ENCODE measurements at places on chromosomes 2 and 18.

- no peak for DNase-seq
These were observed 865 bp downstream of the GALR1 start for GRCh38 chr18:77250501-77250925.

DNA sequence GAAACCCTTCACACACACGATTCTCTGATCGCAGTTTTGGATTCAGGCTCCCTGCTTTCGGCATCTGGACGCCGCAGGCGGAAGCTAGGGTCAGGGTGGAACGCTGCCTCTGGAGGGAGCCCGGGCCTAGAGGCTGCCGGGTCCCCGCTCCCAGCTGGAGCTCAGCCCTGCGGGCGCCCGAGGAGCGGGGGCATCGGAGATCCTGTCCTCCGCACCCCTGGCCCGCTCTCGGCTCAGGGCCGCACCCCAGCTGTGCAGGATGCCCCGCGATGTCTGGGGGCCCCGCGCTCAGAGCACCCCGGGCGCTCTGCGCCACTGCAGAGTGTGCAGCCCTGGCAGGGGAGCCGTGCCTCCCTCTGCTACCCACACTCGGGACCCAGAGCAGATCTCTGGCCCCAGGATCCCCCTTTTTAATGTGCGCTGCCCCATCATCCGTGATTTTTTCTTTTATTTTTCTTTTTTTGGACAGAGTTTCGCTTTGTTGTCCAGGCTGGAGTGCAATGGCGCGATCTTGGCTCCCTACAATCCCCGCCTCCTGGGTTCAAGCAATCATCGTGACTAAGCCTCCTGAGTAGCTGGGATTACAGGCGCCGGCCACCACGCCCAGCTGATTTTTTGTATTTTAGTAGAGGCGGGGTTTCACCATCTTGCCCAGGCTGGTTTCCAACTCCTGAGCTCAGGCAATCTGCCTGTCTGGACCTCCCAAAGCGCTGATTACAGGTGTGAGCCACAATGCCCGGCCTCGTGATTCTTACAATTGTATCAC is 54.8 kb upstream of the TUBA3E start:
- peak; percentile 10 for DNase-seq

GRCh38 chr2:236261452-236261851 is 2.8 kb downstream of the ASB18 start:
- DNase-seq = peak; percentile 24

DNA sequence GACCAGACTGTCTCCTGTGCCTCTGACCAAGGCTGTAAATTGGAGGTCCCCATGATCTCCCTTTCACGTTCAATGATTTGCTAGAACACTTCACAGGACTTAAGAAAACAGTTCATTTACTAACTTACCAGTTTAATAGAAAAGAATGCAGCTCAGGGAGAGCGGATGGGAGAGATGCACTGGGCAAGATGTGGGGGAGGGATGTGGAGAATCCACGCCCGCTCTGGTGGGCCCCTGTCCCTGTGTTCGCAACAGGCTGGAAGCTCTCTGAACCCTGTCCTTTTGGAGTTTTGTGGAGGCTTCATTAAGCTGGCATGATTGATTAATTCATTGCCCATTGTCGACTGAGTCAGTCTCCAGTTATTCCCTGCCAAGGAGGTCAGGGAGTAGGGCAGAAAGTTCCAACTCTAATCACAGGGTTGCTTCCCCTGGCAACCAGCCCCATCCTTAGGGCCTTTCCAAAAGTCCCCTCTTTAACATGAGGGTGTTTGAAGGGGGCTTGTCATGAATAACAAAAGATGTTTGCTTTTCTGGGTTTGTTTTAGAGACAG is 257.1 kb downstream of the ACKR3 start:
- DNase-seq = no peak

GRCh38 chr2:96265840-96266679 is at the start of the genes CIAO1 and TMEM127:
Gene CIAO1 (plus strand): TSS chr2:96266225. CDS start chr2:96266351, 126 bp downstream.
Gene TMEM127 (minus strand): TSS chr2:96265997. CDS start chr2:96265381, 616 bp downstream.
- DNase-seq = peak; percentile 98

GRCh38 chr2:25505622-25506021 is 163.9 kb upstream of the DNMT3A start:
- no peak for DNase-seq

- no peak for DNase-seq
These were observed 136.5 kb upstream of the SERPINE2 start for GRCh38 chr2:224175538-224175937.

GRCh38 chr18:31225668-31226067 is 63.0 kb upstream of the DSC1 start:
- DNase-seq = peak; percentile 38

GRCh38 chr2:223865907-223866508 is 28.6 kb upstream of the AP1S3 start:
- DNase-seq = no peak

GRCh38 chr18:30135938-30136337 is 906.6 kb downstream of the DSC3 start:
- DNase-seq = no peak

All from fibroblast of skin of back (primary cell).